GM03348 (cell line): ENCODE measurements at places on chromosomes 2 and 18.

- DNase-seq: peak; percentile 13
Observed at GRCh38 chr2:61770746-61771145, 83.1 kb downstream of the FAM161A start.

- DNase-seq: no peak
Observed at GRCh38 chr2:70743068-70743467, 24.9 kb downstream of the ADD2 start.

GRCh38 chr2:176687944-176688343 is 418.7 kb downstream of the MTX2 start:
- no peak for DNase-seq

DNA sequence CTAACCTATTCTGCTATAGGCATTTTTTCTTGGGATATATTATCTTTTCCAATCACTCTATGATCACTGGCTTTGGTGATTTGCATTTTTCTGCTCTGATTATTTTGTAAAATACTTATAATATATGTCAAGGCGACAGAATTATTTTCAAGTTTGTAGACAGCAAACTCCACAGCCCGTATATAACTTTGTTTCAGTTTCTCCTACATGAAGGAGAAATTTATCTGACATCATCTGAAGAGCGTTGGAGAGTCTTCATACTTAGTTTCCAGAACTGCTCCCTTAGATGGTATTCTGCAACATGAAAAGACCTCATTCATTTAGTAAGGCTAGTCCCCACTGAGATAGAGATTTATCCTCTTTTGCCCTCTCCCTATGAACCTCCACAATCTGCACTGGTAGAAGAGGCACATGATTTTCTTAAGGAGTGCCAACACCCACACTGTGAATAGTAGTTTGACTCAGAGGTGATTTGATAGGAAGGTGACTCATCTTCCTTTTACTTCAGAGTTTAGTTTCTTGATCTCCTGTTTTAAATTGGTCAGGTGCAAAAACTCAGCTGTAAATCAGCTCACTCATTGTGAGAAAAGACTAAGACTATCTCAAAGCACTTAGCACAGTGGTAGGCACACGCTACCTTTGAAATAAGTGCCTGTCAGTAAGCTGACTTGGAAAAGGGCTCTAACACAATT is 1848.6 kb upstream of the CELF4 start:
- DNase-seq: peak; percentile 5

DNA sequence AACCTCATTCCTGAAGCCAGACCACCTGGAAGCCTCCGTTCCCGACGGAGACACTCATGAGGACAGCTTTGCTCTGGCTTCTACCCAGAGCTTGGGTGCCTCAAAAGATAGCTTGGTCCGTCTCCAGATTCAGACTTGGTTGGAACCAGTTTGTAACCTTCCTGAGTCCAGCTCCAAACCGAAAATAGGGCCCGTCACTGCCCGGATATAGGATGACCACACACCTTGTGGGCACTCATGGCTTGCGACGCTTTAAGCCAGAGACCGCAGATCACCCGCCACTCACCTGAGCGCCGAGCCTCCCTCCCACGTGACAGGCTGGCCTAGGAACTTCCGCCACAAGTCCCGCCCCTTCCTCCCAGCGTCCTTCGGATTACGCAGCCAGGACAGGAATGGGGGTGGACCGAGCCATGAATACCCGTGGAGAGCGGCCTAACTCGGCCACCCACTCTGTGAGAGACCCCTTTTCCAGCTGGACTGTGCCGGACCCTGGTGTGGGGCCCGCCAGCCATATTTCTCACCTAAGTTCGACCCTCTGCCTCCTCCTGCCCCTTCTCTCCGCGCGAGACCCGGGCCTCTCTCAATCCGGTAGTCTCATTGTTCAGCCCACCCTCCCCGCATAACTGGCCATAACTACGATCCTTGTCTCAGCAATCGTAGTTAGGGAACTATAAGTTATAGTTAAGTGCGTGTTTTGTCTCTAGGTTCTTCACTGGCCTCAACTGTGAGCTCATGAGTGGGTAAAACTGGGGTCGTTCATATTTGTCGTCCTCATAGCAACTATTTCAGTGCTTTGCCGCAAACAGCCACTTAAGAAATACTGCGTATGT is at the start of gene MPV17:
Gene MPV17, minus strand, starts transcription at position 332 of the 830 bp plus-strand sequence. CDS start 580 bp downstream, outside the sequence.
- peak; percentile 97 for DNase-seq

DNA sequence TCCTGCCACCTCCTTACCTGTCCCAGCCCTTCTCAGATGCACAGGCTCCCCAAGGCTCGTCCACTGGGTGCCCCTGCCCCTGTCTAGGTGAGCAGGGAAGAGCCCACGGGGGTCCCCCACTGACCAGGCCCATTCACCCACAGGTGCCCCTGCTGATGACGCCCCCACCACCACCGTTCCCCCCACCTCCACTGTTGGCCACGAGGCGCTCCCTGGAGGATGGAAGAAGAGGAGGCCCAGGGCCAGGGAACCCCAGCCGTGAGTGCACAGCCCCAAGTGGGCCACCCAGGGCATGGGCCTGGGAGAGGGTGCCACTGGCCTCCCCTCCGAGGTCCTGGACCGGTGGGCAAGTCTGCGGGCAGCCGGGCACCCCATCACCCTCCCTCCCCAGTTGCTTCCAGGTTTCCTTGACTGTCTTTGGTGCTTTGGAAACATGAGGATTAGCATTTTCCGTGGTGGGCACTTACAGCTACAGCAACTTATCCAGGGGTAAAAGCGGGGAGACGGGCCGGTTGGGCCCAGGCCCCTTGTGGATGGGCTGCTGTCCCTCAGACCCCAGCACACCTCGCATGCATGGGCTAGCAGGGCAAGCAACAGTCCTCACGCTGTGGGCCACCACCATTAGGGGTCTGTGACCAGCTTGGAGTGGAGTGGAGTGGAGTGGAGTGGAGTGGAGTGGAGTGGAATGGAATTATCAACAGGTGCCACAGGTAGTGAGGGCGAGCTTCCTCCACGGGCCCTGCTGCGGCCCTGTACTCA is 13.2 kb upstream of the KLHL30 start:
- DNase-seq: no peak

- DNase-seq: no peak
Observed at GRCh38 chr2:101502095-101502494, 27.2 kb upstream of the RFX8 start.

DNA sequence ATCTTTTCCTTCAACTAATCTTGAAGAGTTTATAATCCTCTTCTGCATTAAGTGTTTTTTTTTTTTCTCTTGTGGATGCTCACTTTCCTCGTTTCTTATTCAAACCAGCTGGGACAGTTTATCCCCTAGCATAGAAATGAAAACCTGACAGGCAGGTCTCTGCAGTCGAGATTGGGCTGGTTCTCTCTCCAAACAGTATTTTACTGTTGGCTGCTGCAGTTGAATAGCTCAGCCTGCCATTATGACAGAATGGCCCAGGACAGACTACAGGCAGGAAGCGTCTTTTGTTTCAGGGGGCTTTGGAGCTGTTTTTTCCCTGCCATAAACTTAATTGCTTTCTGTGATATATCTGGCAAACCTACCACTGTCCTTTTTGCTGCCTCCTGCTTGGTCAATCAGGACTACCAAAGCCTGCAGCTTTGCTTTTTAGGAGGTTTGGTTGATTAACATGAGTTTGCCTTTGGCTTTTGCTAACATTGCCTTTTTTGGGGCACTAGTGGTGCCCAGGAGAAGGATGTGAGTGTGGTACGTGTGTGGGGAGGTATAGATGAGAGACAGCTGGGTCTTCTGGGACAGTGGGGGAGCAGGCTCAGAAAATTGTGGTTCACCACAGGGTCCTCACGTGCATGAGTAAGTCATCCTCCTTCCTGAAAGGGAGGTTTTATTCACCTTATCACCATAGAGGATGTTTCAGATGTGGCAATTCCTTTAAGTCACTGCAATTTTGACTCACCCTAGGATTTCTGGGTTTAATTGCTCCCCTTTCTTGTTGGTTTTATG is 128.7 kb downstream of the LYPD6B start:
- no peak for DNase-seq

DNA sequence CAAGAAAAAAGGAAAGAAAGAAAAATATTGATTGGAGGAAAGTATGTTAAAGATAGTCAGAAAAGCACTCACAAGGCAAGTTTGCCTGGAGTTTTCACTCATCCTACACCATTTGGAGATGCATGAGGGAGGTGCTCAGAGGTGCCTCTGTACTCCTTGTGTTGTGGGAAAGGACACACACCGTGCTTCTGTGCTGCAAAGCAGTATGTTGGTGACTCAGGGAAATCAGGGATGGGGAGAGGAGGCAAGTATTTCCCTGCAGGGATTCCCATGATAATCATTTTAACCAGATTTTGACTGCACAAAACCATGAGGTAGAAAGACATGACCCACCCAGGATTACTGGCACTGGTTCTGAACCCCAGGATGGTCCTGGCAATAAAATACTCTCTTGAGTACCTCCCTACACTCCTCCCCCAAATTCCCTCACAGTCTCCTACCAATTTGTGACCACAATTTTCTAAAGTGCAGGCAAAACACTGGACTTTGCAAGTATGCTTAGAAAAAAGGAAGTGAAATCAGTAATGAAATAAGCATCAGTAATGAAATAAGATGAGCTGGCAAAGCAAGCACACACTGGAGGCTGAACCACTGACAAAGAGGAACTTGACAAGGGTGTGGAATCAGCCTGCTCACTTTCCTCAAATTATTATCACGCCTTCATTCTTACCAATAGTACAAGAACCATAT is 155.5 kb upstream of the ACVR2A start:
- DNase-seq: no peak

GRCh38 chr2:181058378-181059269 is 78.2 kb downstream of the UBE2E3 start:
- DNase-seq: no peak

DNA sequence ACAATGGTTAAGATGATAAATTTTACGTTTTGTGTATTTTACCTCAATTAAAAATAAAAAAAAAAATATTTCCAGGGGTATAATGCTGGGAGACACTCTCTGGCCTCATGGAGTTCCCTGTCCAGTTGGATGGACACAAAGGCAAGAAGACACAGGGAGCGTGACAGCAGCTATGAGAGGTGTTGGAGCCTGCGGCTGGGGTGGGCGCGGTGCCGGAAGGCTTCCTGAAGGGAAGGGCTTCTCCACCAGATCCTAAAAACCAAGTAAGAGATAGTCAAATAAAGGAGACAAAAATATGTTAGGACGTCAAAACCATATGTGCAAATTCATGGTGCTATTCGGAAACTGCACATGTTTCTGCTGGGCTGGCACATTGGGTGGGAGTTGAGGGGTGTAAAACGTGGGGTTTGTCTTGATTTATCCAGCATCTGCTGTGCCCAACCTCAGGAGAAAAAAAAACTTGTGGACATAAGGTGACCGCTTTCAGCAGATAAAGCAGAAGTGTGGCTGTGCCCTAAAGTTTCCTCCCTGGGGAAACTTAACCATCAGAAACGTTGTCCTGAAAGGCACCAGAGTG is 467.6 kb downstream of the RNF144A start:
- DNase-seq: no peak

- no peak for DNase-seq
Observed at GRCh38 chr2:233853883-233854240, 473 bp downstream of the HJURP start.
